HS-5 (cell line): ENCODE measurements at places on chromosomes 16 and 17.
A peak's percentile ranks its signal among the peaks of the same experiment; 100 is the strongest.

DNA sequence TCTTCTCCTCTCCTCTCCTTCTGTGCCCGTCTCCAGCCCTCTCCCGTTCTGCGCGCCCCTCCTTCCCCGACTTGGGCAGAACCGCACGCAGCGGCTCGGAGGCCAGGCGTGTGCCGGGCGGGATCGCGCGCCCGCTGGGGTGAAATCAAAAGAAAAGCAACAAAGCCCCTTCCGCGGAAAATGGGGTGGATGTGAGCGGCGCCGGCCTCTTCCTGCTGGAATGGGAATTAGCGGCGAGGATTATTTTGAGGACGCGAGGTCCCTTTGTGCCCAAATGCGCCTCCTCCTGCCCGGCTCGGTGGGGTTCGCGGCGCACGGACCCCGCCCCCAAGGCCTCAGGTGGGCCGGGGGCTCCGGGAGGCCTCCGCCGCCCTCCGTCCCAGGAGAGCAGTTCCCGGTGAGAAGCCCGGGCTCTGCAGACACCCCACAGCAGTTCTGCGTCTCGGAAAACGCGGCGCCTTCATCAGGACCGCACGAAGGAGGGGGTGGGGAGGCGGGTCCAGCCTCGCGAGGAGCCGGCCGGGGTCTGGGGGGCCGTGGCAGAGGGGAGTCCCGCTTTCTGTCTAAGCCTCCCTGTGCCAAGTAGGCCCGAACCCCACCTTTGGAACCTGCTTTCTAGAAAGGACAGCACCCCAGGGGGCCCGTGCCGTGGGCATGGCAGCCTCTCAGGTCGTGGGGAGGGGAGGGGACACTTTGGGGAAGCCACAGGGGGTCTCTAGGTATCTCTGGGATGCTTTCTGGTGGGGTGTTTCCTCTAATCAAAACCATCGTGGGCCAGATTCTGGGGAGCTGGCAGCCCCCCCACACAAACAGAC, 91.0 kb upstream of the CBX4 start:
- no peak for DNase-seq

DNA sequence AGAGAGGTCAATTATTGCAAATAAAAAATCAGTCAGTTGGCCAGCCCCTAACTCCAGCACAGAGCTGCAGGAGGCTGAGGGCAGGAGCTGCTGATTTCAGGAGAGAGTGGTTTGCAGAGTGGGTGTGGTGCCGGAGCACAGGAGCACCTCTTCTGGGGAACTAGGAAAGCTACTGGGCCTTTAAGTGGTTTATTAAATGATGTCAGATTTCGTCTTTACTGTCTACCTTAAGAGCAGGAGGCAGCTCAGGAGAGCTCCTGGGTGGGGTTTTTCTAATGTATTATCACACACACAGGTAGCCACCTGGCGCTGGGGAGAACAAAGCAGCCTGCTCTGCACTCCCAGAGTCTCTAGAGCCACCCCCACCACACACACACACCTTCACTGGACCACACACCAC, 11.5 kb upstream of the HAS3 start:
- no peak for DNase-seq

DNA sequence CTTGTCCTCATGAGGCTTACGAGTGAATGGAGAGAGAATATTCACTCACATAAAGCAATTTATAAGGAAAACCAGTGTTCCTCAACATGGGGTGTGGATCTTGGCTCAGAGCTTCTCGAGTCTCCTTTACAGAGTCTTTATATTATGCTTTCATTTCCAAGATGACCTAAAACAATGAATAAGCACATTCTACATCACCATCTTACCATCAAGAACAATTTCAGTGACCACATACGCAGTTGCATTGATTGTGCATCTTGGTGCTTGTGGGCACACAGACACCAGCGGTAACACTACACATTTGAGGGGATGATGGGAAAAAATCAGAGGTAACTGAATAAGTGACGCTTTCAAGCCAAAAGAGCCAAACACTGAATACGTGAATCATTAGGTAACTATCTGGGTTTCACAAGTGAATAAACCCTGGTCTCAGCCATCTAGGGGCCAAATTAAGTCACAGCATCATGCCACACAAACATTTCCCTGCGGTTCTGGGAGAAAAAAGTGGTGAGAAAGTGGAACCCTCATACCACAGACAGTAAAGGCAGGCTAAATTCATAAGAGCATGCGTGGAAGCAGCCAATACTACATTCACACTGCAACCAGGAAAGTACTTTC, 9.4 kb downstream of the CWC25 start:
- DNase-seq = no peak

DNA sequence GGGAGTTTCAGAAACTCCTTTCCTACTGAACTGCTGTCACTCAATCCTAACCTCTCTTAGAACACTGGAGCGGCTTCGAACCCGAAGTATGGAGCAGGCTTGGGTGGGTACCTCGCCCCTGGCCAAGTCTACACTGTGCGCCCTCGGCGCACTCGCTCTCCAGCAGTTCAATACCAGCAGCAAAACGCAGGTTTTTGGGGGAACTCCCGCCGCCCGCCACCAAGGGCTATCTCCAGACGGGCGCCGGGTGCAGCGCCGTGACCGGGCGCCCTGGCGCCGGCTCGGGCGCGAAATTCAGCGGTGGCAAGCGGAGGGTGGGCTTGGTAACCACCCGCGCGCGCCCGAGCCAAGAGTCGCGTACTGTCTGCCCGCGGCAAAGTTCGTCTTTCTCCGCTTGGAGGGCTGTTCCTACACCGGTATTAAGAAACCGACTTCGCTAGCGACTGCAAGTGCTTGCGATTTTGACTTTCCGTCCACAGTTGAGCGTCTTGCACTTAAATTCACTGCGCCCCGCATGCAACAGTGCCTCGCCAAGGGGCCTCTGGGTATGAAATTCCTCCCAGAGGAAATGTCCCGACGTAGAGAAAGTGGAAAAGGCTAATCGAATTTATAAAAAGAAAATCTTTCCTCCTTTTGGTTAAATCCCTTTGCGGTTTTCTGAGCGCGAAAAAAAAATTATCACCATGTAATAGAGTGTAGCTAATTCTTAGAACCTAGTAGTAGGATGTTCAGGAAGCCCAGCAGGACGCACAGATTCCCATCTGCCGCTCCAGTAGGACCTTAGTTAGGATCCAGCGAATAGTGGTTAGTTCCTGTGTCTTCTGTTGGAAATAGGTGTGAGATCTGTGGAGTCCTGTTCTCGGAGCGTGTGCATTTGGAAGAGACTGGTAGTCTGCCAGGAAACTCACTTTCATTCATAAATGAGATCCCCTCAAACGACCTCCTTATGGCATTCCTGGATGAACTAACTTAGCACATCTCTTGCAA, 5.0 kb upstream of the SALL1 start:
- DNase-seq = no peak

DNA sequence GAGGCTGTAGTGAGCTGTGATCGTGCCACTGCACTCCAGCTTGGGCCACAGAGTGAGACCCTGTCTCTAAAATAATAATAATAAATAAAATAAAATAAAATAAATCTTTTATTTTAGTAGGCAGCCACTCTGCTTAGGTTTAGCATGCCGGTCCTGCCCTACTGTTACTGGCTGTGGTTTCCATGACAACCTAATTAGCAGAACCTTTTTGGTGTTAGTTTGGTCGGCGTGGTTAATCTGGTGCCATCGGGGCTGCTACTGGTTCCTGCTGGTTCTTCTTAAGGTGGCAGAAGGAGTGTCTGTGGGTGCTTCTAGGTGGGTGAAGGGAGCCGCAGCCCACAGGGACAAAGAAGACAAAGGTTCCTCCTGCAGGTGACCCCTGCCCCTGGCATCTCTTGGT, 37.8 kb upstream of the CBX4 start:
- no peak for DNase-seq

GRCh38 chr16:84093879-84094270, 22.9 kb downstream of the MBTPS1 start:
- no peak for DNase-seq

DNA sequence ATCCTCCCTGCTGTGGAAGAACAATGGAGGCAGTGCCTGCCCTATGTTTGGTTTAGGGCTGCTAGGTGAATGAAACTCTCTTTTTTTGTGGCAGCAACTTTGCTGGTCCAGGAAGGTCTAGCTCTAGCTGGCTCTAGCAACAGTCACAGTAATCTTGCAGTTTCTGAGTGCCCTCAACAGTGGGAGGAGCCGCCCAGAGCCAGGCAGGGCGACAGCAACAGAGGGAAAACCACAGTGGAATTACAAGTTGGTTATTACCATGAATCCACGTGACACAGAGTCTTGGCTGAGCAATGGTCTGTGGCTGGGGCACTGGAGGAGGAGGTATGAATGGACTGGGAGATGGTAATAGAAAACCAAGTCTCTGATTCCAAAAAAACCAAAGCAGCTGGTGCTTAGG, 10.3 kb downstream of the HSPB9 start:
- peak; percentile 39 for DNase-seq

GRCh38 chr17:27340575-27340974, 46.7 kb downstream of the WSB1 start:
- DNase-seq = no peak

DNA sequence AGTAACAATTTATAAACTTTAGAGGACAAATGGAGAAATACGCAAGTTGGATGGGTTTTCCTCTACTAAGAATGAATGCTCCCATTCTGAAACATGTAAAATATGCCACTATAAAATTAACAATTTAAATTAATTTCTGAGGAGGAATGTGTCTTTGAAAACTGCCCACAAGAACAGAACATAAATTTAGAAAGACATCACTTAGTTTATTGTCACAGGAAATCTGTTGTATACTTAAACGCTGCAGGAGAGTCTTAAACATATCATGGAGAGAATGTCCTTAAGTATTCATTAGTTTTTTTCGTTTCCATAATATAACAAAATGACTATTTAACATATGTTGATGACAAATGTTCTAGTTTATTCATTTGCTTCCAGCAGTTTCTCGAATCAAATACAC, 29.6 kb downstream of the USP32 start:
- no peak for DNase-seq

GRCh38 chr17:82338858-82339633, 5.5 kb upstream of the SECTM1 start:
- peak; percentile 60 for DNase-seq

GRCh38 chr16:65195998-65196397, 74.1 kb upstream of the CDH11 start:
- DNase-seq = no peak

- DNase-seq = peak; percentile 78
Observed at GRCh38 chr17:74042744-74043486, 160.6 kb upstream of the RPL38 start.

- DNase-seq = no peak
Observed at GRCh38 chr16:72051818-72052217, 2.5 kb upstream of the HP start.
